ENCODE measurements at places on chromosomes 6 and 20.
A peak's percentile ranks its signal among the peaks of the same experiment; 100 is the strongest.

DNA sequence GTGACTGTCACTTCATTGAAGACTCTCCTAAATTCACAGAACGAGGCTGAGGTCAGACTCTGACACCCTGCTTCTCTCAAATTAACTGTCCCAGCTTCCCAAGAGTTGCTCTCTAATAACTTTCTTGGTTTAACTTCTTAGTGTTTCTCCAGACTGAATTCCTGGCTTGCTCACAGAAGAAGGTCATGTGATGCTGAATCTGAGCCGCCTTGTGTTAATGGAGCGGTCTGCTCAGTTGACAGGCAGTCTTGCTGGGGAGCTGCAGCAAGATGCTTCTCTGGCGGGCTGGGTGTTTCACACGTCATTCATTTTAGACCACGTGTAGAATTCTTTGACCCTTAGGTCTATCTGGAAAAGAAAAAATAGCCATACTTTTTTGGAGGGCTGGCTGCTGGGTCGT, 107.3 kb downstream of the FOXO3 start:
- DNase-seq = peak; percentile 77

GRCh38 chr6:133467231-133467981, 226.2 kb downstream of the EYA4 start:
- no peak for DNase-seq

DNA sequence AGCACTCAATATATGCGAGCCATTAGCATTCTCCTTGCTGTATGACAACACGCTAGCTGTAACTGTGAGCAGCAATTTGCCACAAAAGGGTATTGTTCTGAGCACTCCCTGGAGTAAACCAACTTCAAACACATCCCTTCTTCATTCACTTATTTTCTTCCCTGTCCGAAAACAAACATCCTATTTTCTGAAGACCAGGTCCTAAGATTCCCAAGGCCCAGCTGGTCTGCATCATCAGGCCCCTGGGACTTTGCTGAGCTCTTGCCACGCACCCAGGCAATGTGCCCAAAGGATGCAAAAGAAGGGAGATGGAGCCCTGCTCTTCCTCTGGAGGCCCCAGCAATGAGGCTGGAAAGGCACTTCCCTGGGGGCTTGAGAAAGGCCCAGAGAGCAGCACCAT, 118.1 kb downstream of the PREX1 start:
- DNase-seq = peak; percentile 59

- DNase-seq = no peak
Measured at GRCh38 chr6:142861711-142862110, 83.3 kb downstream of the HIVEP2 start.

- no peak for DNase-seq
Measured at GRCh38 chr20:56111961-56112730, 106.8 kb upstream of the CBLN4 start.

DNA sequence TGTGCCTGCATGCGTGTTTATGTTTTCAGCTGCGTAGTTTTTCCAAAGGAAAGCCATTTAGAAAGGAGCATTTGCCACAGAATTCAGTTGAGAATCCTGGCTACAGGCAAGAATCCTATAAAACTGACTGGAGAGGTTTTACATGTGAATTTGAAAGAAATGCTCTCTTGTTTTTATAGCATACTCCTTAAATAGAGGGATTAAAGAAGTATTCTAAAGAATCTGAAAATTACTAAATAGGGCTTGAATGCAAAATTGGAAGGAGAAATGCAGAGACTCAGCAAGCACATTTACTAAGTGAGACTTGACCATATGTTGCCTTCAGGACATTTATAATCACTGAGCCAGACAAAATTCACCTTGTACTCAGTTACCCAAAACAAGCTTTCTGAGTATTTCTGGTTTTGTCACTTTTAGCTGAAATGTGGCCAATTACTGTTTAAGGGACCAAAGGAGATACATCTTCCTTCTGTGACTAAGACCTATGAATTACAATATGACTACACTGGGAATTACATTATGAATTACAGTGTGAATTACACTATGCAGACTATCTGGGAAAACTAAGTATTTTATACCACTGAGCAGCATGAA, 107.4 kb upstream of the ASCC3 start:
- DNase-seq = no peak

DNA sequence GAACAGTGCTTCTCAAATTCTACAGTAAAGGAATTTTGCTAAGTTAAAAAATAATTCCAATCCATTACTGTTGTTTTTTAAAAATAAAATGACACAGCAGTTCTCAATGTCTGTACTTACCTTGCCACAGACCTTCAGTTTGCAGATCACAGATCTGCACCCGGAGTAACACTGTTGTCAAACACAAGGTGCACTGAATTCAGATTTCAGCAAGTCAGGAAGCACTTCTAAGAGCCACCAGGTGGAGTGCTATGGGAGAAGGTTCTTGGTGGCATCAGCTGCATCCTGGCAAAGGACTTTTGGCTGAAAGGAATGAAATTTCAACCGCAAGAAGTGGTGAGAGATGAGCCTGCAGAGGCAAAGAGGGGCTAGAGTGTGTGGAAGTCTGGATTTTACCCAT, 17.4 kb downstream of the RSPH4A start:
- no peak for DNase-seq

All from lung (tissue), 17 donors.